Cerebellum (tissue), 4 donors: ENCODE measurements at places on chromosomes 7 and 10. TPM values are rescaled to one million over a fixed set of nuclear protein-coding genes. Genes with fewer than 3 reads are reported as not detected.

Gene CPED1
- 6.0 TPM for total RNA-seq

Gene SYT15B
- 0.54 TPM for total RNA-seq

Gene NACAD
- total RNA-seq = 6.8 TPM

Gene AGAP5
- total RNA-seq = 9.6 TPM

Gene RASA4B
- total RNA-seq = 23.3 TPM

Gene NOS3
- total RNA-seq = 1.5 TPM
